ENCODE measurements at places on chromosomes 4 and X.

DNA sequence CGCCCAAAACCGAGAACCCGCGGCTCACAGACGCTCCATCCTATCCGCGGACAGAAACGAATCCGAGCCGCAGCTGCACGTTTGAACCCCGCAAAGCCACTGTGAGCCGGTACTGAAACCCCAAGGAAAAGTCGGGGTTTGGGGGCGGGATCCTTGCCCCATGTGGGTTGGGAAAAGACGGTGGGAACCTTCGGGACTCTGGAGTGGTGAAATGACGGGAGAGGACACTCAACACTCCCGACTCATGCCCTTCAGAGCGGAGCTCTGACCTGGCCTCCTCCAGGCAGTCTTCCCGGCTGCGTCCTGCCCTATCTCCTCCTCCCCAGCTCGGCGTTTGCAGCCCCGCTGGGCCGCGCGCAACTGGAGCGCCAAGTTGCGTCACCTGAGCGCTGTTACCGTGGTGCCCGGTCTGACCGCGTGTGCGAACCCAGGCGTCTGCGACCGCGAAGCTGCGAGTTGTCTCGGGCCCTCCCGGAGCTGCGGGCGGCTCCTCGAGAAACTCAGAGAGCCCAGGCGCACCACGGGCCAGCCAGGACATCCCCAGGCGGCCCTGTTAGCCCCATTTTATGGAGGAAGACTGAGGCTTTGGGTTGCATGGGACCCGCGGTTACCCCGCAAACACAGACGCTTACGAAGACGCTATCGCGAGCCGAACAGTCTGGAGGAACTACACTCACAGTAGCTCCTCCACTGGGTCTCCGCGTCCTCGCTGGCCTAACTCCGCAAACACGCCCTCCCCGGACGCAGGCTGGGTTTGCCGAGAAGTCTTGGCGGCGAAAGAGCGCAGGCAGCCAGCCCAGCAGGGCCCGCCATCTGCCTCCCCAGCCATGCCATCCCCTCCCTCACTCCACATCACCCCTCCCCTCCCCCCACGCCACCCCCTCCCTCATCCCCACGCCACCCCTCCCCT is 20.3 kb upstream of the HMX1 start:
- DNase-seq: no peak

- no peak for DNase-seq
Measured at GRCh38 chrX:51281758-51282318, 50.8 kb upstream of the NUDT10 start.

DNA sequence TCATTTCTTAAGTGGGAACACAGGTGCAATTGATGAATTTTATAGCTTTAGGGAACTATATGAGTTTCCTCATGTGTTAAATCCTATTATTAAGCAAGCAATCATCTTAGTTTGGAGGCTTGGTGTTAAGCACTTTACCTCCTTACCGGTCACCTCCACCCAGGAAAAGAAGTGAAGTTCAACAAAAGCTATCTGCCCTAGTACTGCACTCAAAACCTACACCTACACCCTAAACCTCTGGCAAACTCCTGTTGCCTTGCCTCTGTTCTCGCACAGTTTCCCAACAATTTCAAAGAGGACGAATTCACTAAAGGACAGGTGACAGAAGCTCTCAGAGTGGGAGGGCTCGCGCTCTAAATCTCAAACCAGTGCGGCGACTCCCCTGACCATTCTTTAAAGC is 85.7 kb upstream of the TENT5D start:
- DNase-seq: no peak

DNA sequence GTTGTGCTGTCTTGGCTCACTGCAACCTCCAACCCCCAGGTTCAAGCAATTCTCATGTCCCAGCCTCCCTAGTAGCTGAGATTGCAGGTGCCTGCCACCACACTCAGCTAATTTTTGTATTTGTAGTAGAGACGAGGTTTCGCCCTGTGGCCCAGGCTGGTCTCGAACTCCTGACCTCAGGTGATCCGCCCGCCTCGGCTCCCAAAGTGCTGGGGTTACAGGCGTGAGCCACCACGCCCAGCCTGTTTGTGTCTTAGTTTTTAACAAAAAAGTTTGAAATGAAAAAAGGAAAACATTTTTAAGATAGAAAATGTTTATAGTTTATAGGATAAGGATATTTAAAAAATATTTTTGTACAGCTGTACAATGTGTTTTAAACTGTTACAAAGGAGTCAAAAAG is 62.4 kb downstream of the CAPN6 start:
- DNase-seq: no peak

- no peak for DNase-seq
Measured at GRCh38 chr4:2257361-2258081, 4.4 kb downstream of the MXD4 start.

- no peak for DNase-seq
Measured at GRCh38 chr4:17232566-17233253, 279.2 kb downstream of the QDPR start.

DNA sequence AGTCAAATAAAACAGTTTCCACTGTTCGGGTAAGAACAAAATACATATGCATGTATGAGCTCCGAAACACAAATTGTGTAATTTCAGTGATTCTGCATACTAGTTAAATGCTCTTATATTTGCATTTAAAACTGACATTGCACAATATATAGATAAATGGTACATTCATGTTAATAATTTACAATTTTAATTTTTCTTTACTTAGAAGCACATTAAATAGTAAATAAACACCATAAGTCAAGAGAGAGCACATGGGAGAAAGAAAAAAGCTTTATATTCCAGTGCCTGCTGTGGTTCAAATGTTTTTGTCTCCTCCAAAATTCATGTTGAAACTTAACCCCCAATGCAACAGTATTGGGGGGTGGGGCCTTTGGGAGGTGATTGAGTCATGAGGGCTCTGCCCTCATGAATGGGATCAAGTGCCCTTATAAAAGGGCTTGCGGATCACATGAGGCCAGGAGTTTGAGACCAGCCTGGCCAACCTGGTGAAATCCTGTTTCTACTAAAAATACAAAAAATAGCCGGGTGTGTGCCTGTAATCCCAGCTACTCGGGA is 322.9 kb downstream of the BCOR start:
- DNase-seq: no peak

DNA sequence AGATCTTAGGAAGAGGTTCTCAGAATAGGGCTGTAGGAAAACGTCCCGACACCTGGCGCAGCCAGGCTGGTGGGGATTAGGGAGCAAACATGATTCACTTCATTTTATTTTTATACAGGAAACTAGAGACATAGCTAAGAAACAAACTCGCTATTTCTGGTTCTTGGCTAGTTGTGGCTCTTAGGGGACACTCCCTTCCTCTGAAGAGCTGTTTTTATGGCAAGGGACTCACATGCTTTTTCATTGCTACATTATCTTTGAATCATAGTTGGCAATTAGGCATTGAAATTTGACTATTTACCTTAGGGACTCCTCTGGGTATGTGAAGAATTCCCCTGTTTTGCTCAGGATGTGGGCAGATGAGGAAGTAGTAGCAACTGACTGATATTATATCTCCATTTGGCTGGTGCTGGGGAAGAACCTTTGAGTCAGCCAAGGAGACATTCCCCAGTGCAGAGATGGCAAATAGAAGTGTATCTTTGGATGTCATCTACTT is 174.5 kb downstream of the SMIM20 start:
- peak; percentile 35 for DNase-seq

DNA sequence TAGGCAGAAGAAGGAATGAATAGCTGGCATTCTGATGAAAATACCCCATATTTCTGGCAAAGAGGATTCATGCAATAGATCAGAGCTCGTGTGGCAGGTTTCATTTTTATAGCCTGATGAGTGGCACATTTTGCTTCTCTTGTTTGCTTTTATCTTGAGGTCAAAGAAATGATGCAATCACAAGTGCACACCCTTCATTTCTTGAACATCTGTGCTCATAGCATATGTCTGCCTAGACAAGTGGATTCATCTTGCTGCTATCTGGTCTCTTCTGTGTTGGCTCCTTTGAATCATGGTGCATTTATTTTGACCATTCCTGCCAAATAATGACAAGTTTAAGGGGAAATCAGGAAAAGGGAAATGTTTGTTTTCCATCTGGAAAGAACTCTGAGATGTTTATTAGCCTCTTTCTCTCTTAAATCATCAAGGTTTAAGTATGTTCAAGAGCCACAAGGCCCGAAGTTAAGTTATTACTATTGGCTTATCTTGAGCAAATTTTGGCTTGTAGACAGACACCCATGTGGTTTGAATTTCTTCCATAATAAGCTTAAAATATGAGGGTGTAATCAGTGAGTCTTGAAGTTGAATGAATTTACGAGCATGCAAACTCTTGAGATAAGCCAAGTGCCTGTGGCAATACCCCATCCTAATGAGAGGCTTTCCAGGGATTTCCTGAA is 59.3 kb upstream of the HS3ST1 start:
- DNase-seq: no peak

DNA sequence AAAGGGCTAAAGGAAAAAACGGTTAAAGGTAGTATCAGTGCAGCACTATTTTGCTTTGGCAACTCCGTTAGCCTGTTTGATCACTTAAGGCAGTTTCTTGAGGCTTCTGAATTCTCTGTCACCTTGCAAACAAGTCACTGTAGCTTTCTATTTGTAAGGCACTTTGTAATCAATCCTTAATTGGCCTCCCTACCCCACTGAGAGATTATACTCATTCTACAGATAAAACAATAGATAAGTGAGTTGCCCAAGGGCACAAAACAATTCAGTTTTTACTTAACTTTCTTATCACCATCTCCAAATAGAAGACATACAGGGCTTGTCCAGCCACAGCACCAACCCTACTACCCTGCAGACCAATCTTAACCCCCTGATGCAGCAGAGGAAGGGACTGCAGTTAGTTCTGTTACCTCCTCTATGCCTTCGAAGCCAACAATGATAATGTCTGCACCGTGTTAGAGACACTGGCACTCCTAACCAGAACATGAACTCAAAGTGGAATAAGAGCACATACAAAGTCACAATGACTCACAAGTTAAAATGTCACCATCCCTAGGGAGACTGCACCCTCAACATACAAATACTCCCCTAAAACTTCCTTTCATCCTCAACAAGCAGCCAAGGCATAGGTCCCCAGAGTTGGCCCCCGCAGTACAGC is 1.7 kb downstream of the TMEM185A start:
- no peak for DNase-seq

GRCh38 chrX:39327705-39328104 is 526.4 kb downstream of the MID1IP1 start:
- DNase-seq: no peak

DNA sequence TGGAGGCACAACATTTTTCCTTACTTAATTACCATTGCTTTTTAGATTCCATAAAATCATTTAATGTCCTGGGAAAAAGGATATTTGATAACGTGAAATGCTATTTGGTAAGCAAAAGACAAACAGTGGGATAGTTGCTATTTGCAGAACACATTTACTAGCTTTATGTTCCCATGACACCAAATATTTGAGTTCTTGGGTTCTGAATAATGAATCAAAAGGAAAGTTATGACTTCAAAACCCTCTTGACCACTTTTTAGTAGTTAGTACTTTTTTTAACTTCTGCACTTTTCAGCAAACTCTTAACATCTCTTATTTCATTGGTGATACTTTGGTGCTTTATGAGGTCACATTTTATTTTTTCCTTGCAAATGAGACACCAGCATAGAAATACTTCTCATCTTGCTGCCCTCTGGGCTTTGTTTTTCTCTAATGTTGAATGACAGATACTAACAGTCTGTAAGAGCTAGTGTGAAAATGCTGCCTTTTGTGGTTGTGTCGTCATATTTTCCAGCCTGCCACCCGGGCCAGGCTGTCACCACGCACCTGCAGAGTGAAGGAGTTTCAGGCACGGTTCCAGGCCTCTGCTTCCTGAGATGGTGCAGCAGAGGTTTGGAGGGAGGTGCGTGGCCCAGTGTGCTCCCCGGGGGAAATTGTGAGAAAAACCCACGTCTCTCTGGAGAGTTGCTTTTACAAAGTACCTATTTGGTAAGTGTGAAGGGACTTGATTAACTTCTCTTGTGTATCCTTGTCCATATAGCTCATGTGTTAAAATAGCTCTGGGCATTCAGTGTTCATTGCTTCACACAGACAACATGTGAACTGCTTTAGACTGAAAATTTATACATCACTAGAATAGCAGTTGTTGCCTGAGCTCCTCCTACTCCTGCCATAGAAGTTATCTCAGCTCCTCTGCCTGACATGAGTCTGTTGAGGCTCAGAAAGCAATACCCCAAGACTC is 34.7 kb downstream of the MSL3 start:
- peak; percentile 68 for DNase-seq

DNA sequence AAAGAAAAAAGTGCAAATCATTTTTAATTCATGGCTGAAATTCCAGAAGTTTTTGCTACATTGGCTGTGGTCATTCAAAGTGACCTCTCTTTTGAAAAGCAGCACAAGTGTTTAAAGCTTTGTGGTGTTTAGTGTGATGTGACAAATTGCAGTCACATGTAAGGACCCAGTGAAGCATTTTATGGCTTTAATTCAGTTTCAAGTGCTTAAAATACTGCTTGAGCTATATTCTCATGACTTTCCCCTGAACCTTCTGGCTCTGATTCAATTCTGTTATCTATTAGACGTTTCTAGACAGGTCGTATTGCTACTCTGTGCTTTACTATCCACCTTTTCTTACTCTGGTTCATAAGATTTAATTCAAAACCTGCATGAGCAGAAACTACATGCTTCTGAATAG is 105.8 kb downstream of the FAT4 start:
- DNase-seq: no peak

GRCh38 chr4:158801066-158801465 is 32.2 kb downstream of the FNIP2 start:
- no peak for DNase-seq

- DNase-seq: no peak
Measured at GRCh38 chr4:5066101-5066500, 14.8 kb downstream of the STK32B start.

GRCh38 chr4:143701365-143701764 is 890 bp upstream of the FREM3 start:
- peak; percentile 50 for DNase-seq

All from activated CD8-positive, alpha-beta T cell treated with anti-CD3 and anti-CD28 coated beads, Interleukin-2, amount 10 ng/mL, durations not matched to agents 7 days and 5 days (primary cell).